ENCODE measurements at places on chromosomes 3 and 15.
A peak's percentile ranks its signal among the peaks of the same experiment; 100 is the strongest.

DNA sequence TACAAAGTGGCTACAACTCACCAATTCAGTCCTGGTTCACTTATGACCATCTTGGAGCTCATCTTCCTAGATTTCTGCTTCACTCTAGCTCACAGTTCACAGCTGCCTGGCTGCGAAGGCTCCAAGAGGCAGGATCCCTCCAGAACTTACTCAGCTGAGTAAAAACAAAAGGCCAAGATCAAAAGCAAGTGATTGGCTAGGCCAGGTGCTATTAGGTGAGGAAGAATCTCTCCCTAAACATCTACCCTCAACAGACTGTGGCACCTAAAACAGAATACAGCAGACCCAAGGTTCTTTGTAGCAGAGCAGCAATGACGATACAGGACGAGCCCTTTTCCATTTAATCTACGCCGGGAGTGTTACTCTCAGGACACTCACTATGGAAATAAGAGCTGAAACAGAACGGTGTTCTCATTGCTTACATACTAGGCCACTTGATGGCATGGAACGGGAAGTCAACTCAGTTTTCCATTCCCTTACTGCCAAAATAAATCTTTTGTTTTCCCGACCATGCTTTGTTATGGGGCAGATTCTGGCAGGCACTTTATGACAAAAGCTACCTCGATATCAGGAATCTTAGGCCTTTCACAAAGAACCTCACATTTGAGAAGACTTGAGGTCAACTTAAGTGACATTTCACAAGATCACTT lies 901 bp downstream of the ICE2 start:
- no peak for DNase-seq

DNA sequence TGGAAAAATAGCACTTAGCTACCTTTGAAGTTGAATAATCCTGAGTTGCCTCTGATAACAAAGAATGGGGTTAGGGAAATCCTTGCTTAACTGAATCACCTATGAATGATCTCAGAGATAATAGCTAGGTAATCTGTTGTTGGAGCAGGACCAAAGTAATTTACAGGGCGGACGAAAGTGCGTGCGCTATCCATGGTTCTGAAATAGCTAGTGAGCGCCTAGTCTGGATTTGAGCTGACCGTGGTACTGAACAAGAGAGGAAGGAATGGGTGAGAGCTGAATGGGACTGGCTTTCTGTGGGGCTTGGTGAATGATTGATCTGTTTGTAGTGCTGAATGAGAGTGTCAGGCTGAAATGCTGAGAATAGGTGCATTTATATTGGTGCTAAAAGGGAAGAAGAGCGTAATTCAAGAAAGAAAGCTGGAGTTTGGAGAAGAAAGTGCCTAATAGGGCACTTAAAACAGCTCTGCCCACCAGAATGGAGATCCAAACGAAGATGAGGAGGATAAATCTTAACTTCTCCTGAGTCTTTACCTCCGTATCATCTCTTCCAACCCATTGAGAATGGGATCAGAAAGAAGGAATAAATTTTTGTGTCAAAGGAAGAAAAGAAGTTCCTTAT lies 10.1 kb downstream of the SCN10A start:
- DNase-seq, result no peak

GRCh38 chr3:9409981-9410854 lies 12.8 kb downstream of the SETD5 start:
- no peak for DNase-seq

GRCh38 chr3:69591164-69591736 lies 148.0 kb upstream of the MITF start:
- no peak for DNase-seq

DNA sequence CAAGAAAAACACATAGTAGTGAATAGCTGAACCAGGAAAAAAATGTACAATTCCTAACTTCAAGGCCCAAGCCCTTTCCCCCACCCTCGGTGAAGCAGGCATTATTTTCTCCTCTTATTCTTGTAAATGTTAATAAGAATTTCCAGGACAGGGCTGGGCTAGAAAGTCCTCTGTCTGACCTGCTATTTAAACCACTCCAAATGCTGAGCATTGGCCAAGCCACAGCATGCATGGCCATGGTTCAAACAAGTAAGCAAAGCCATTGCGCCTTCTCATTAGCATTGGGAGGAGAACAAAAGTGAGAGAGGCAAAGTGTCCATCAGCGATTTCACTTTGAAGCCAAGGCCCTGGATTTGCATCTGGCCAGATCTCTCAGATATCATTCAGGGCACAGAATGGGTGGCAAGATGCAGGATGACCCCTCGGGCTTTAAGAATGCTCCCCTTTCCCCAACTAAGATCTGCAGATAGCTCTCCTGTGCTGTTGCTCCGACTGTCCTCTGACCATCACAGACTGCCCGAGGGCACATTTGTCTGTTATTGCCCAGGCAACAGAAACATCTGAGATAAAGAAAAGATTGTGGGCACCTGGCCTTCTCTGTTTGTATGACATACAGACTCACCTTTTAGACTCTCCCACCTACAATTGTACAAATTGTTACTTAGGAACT lies 46.3 kb downstream of the CEMIP start:
- DNase-seq, result no peak

- no peak for DNase-seq
Measured at GRCh38 chr3:39577541-39577940, 110.1 kb downstream of the MOBP start.

DNA sequence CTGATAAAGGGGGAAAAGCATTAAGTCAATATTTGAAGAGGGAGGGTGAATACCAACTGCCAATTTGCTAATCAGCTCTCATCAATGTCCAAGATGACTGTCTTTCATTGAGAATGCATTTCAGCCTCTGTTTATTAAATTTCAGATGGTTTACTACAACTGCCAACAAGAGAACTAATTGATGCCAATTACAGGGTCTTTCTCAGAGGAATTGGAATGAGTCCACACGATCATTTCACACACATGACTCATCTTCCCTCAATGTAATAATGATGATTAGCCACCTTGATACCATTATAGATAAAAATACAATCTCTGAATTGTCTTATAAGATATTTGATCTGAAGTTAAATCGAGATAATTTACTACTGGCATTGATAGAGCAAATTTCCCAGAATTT lies 1274.4 kb downstream of the ROBO2 start:
- no peak for DNase-seq

DNA sequence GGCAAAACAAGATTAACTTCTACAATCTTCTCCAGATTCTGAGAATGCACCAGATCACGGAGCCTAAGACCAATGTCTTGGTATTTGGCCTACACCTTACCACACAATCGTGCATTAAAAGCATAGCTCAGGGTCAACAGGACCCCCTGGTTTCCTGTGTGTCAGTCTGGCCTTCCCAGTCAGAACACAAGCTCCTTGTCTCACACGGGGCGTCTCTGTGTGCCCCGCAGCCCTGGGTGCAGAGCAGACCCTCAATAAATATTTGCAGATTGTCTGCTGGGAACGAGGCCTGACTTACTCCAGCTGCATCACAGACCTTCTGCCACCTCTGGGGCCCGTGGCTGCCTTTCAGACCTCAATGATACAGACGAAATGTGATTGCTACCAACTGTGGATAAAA lies 82.5 kb upstream of the CTNNB1 start:
- no peak for DNase-seq

DNA sequence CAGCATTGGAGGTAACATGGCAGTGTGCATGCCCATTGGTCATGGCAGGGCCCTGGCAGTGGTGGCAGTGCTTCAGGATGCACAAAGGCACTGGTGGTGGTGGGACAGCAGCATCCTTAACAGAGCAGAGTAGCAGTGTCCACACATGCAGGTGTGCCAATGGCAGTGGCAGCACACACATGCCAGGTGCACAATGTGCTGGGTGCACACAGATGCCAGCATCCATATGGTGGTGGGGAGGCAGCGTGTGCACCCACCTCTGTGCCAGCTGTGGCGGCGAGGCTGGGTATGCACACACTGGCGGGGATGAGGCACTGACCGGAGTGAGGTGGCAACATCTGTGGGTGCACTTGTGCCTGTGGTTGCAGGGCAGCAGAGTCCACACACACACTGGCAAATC lies 150.6 kb downstream of the SI start:
- DNase-seq, result no peak

DNA sequence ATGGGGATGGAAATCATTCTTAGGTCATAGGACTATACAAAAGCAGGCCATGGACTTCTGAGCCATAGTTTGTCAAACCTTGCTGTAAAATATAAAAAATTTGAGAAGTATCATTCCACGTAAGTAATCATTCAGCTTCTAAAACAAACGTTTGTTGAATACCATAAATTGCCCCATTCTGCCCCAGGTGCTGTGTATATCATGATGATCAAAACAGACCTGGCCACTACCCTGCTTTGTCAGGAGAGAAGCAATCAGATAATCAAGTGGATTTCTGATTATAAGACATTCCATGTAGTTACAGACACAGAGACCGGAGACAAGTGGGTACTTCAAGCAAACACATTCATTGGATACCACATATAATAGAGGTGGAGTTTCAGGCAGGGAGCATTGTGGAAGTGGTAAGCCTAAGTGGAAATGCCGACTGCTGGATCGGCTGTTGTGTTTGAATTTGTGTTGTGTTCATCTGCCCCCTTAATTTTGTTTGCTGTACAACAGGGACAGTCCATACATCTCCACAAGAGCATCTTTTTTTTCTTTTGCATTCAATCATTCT lies 61.7 kb downstream of the TGFBR2 start:
- no peak for DNase-seq

GRCh38 chr3:169668957-169669741 lies 5.6 kb upstream of the MECOM start:
- peak; percentile 80 for DNase-seq

DNA sequence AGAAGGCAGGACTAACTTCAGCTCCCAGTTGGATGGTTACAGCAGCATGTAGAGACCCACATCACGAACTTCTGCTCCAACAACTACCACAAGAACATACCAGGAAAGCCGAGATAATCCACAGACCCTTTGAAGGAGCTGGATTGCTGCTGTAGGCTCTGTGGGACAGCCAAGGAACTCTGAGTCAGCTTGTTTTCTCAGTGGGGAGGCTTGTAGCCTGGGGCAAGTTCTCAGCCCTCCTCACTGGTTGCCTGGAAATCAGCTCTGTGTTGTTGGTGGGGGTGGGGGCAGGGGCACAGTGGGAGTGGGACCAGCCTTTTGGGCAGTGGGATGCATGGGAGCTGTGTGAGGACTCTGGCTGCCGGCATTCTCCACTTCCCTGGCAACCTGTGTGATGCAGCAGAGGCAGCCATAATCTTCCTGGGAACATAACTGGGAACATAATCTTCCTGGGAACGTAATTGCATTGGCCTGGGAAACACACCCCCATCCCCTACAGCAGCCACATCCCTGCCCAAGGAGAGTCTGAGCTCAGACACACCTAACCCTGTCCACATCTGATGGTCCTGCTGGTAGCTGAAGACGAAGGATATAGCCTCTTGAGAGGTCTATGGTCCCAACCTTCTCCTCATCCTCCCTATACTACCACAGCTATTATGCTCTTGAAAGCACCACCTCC lies 153.1 kb downstream of the PEAK1 start:
- DNase-seq, result no peak

- no peak for DNase-seq
Measured at GRCh38 chr3:37546876-37547275, 314.8 kb upstream of the CTDSPL start.

DNA sequence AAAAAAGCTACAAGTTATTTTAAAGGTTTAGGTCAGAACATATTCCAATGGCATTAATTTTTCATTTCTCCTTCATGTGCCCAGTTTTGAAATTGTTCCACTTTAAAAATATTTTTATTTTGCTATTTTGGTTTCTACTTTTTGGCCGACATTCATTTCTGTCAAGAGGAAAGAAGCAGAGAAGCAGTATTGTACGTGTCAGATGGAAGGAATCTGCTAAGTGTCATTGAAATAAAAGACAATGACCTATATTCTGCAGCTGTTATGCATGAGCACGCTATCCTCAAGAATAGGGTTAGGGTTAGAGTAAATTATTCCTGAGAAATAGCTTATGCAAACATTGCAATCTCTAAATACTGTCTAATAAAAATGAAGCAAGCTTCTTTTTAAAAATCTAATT lies 941.7 kb downstream of the TUSC7 start:
- no peak for DNase-seq

DNA sequence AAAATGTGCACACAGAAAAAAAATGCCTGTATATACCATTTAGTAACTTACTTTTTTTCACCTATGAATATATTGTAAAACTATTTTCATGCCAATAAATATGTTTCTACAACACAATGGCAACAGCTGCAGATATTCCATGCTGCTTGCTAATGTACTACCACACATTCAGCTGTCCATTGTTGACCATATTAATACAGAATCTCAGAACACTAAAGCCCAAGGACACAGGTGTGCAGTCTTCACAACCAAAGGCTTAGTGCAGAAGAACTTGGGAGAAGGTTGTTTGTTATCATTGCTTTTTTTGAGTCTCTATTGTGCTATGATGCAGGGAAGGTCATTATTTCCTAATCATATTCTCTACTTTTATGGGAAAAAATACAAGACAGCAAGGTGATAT lies 79.6 kb downstream of the DIPK2A start:
- no peak for DNase-seq

DNA sequence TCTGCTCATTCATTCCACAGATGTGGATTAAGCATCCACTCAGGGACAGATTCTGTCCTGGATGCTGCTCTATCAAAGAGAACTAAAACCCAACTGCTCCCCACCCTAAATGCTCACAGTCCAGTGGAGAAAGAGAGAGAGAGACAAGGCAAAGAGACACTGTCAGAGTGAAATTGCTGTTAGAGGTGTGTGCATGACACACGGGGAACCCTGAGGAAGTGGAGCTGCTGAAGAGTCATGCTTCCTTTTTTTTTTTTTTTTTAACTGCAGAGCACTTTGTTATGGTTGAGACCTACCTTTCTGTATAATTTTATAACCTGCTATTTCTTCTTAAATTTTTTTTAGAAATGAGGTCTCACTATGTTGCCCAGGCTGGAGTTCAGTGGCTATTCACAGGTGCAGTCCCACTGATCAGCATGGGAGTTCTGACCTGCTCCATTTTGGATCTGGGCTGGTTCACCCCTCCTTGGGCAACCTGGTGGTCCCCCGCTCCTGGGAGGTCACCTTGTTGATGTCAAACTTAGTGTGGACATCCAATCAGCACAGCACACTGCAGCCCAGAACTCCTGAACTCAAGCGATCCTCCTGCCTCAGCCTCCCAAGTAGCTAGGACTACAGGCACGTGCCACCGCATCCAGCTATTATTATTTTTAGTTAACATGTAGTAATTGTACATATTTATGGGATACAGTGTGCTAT lies 18.2 kb upstream of the PSTPIP1 start:
- no peak for DNase-seq

GRCh38 chr3:140995881-140996280 lies 54.2 kb downstream of the SLC25A36 start:
- DNase-seq, result no peak

DNA sequence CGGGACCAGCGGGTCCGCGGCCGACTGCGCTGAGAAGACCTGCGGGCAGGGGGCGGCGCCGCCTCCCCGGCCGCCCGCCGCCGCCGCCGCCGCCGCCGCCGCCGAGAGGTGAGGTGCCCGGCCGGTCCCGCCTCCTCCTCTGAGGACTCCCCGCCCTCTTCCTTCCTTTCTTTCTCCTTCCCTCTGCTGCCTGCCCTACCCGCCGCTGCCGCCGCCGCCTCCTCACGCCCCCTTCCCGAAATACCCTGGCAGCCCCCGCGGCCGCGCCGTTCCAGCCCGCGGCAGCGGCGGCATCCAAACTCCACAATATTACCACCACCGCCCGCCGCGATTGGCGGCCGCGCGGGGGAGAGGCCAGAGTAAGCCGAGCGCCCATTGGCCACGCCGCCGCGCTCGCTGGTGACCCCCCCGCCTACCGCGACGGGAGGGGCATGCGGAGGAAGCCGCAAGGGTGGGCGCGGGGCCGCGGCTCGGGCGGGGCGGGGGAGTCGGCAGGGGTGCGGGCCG lies 61.8 kb upstream of the ANKRD28 start:
- no peak for DNase-seq

- no peak for DNase-seq
Measured at GRCh38 chr3:191775451-191776233, 314.7 kb downstream of the PYDC2 start.

All from DMS153 (cell line).